Mesothelial cell of epicardium (in vitro differentiated cells): ENCODE measurements at places on chromosomes 5 and 9. TPM values are rescaled to one million over a fixed set of nuclear protein-coding genes. Genes with fewer than 3 reads are reported as not detected.

DNA sequence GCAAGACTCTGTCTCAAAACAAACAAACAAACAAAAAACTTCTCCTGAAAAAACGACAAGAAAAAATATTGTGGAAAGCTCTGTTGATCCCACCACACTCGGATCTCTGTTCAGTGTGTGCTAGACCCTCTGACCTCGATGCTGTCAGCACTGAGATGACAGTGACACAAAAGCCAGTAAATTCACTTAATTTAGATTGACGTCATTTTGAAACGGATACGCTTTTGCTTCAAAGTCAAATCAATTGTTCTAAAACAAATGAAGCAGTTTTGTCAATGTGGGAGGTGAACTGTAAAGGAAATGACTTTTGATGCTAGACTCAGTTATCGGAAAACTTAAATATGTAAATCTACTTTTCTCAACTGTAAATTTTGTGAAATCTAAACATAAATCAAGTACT, 26.6 kb downstream of the CCT5 start:
- no peak for DNase-seq

- no peak for DNase-seq
Observed at GRCh38 chr5:65742565-65743231, 20.7 kb downstream of the NLN start.

DNA sequence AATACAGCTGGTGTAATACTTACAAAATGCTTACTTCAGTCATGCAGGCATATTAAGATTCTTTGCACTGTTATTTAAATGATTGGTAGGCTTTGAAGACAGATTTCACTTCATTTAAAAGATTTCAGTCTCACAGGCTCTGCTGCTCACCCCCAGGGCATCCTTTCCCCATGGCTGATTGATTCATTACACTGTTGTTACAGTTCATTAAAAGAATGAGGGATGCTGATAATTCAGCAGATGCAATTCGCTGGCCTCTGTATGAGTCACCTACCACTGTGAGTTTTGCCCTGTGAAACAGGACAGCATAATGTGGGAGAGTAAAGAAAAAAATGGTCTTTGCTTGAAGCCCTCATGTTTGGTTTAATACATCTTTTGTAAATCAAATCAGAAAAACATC, 246.9 kb downstream of the CYLC2 start:
- no peak for DNase-seq

Gene WNK2
- 57.0 to 66.0 TPM (median 57.5 TPM) in 3 replicates for total RNA-seq

Gene NUTM2G
- 0.16 to 0.20 TPM in 2 of 3 replicates, not detected in the other for total RNA-seq

- DNase-seq: no peak
Observed at GRCh38 chr5:85249204-85249603, 864.5 kb upstream of the EDIL3 start.

GRCh38 chr5:125536582-125536981, 790.1 kb upstream of the ZNF608 start:
- no peak for DNase-seq

- DNase-seq: no peak
Observed at GRCh38 chr5:154276261-154276972, 85.9 kb downstream of the GALNT10 start.

DNA sequence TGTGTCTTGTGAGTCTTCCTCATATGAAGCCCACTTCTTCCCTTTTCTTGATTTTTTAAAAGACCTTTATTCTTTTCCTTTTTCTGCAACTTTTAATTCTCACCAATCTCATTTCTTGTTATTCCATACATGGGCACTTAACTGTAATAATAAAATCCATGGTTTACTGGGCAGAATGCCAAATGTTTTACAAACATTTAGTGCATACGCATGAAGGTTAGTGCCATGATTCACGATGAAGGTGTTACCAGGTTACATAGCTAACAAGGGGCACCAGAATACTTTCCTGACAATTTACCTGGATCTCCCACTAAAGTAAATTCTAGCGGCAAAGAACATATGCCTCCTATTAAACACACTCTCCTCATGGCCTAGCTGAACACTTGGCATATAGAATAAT, 28.5 kb downstream of the MAN2A1 start:
- DNase-seq: no peak

- DNase-seq: no peak
Observed at GRCh38 chr5:39523821-39524220, 99.0 kb upstream of the DAB2 start.

GRCh38 chr9:107612136-107612535, 122.6 kb upstream of the KLF4 start:
- no peak for DNase-seq

Gene ZFP2
- total RNA-seq: 3.8 to 4.3 TPM (median 4.0 TPM) in 3 replicates

- peak; percentile 56 for DNase-seq
Observed at GRCh38 chr9:115591584-115591984, 473.6 kb upstream of the TNC start.

- DNase-seq: no peak
Observed at GRCh38 chr9:82554381-82554780, 508.6 kb downstream of the RASEF start.

Gene GPR151
- total RNA-seq: not detected in 3 replicates

GRCh38 chr9:2621722-2622460, at the start of gene VLDLR:
Gene VLDLR (plus strand): TSS chr9:2621787. CDS start chr9:2622190, 403 bp downstream.
- peak; percentile 45 for DNase-seq

DNA sequence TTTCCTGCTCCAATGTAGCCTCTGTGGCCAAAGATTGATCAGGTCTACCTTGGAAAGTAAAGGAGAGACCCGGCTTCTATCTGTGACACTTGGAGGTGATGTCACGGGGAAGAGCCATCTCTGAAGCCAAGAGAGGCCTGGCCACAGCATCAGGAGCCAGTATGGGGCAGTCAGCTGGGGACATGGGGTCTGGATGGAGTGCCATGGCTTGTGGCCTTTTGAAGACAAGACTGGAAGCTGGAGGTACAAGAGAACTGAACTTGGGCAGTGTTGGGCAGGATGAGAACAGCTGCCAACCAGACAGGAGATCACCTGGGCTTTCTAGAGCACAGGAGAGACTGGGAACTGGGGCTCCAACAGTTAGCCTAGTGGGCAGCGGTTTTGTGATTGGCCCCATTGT, 190.7 kb downstream of the TENT4A start:
- no peak for DNase-seq

GRCh38 chr9:76598981-76599380, 140.0 kb downstream of the GCNT1 start:
- DNase-seq: no peak

Gene HAUS6
- total RNA-seq: 14.9 to 16.1 TPM (median 15.6 TPM) in 3 replicates

DNA sequence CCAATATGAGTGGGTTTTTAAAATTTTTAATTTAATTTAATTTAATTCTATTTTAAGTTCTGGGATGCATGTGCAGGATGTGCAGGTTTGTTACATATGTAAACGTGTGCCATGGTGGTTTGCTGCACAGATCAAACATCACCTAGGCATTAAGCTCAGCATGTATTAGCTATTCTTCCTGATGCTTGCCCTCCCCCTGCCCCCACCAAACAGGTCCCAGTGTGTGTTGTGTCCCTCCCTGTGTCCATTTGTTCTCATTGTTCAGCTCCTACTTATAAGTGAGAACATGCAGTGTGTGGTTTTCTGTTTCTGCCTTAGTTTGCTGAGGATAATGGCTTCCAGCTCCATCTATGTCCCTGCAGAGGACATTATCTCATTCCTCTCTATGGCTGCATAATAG, 35.0 kb upstream of the ANKRD33B start:
- no peak for DNase-seq

DNA sequence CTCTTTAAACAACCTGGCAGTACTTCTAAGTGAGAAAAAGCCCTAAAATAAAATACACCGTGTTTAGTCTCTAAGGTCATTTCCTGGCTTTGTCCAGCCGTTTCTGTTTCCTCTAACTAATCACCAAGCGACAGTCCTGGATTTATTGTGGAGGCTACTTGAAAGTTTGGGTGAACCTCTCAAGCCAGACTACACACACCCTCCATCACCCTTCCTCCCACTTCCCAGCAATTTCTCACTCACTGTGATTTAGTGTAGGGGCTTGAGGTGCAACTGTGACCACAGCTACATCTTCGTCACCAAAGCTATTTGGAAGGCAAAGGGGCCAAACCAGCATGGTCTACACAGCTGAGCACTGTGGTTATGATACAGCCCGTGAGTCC, 240.0 kb upstream of the SLC24A2 start:
- DNase-seq: no peak

GRCh38 chr5:57164124-57164523, 9.7 kb upstream of the GPBP1 start:
- DNase-seq: no peak

Gene NOTCH1
- 104 to 107 TPM (median 104 TPM) in 3 replicates for total RNA-seq

DNA sequence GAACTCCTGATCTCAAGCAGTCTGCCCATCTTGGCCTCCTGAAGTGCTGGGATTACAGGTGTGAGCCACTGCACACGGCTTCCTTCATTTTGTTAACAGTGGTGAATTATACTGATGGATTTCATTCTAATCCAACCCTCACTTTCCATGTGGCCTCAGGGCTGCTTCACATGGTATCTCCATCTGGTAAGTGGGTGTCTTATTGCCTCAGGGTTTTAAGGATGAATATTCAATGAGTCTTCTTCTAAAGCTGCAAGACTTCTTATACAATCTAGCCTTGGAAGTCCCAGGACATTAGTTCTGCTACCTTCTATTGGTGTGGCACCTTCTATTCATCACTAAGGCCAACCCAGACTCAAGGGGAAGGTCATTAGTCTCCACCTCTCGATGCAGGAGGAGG, 8.7 kb upstream of the RASEF start:
- DNase-seq: no peak

DNA sequence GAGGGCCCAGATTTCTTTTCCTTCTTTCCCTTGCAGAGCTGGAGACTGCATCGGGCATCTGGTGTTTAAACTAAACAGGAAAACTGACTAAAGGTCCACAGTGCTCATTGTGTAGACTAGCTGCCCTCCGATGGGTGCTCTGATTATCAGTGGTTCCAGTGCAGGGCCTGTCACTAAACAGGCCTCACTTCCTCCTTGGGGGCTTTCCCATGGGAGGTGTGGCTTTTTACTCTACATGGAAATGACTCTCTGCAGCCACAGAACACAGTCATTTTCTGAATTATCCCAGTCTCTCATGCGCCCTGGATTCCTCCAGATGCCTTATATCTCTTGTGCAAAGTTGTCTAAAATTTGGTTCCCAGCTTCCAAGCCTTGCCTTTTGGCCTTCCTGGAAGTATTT, 199.2 kb downstream of the TRIO start:
- no peak for DNase-seq

DNA sequence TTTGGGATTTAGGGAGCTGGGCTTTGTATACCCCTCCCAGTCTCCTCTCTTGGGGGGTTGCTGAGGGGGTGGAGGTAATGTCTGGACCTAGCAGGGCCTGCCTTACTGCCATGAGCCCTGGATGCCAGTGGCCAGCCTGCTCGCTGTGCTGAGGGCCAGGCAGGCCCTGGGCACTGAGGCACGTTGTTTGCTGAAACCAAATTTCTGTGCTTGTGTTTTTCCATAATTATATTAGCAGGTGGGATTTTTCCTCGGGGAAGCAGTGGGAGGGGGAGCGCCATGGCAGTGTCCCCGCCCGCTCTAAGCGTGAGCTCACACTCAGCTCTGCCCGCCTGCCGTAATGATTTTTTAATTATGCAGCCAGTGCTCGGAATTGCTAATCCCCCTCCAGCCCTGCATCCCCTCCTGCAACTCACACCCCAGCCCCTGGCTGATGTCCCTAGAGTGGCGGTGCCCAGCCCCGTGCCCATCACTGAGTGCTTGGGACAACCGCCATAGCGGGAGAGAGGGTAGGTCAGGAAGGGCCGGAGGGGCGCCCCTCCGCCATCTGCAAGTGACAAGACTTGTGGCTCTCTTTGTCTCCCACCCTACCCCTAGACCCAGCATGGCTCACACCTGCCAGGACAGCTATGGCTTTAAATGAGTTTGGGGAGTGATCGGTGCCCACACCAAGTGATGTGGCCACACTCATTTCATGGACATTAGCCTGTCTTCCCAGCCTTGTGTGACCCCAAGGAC, 20.9 kb downstream of the CXXC5 start:
- no peak for DNase-seq

Gene SPATA31E1
- 0.09 TPM in 1 of 3 replicates, not detected in the others for total RNA-seq

Gene MARVELD2
- 18.8 to 20.0 TPM (median 19.6 TPM) in 3 replicates for total RNA-seq

GRCh38 chr5:159330131-159330800, at the start of gene IL12B:
Gene IL12B (minus strand): TSS chr5:159330487. CDS start chr5:159326782, 3,705 bp downstream.
- no peak for DNase-seq

Gene WDR31
- total RNA-seq: 4.1 to 4.5 TPM (median 4.2 TPM) in 3 replicates

DNA sequence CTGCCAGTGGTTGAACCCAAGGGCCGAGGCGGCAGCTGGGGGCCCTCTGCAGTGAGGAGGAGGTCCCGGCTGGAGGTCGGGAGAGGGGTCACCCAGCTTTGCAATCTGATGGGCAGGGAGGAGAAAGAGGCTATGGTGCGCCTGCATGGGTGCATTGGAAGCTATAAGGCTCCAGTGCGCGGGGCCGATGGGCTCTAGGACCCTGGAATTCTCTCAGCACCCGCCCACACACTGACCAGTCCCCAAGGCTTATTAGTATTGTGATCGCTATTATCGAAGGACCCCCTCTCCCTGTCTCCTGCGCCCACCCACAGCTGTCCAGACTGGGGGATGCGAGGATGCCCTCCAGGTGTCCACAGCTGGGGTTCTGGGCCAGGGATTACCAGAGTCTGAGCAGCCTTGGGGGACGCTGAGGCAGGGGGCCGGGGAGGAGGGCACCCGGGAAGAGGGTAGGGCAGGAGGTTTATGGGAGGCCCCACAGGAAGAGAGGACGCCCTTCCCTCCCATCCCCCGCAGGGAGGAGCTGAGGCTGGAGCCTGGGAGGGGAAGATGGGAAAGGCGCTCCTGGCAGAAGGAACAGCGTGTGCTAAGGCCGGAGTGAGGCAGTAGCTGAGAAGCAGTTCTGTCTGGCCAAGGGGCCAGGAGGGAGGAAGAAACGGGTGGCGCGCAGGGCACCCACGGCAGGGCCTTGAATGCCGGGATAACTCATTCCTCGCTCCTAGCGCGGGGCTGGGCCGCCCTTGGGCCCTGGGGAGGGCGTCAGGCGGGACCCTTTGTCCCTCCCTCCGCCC, 24.2 kb downstream of the C9orf50 start:
- DNase-seq: peak; percentile 59

GRCh38 chr9:26321935-26322334, 570.7 kb downstream of the CAAP1 start:
- no peak for DNase-seq

Gene NADK2
- total RNA-seq: 39.3 to 41.7 TPM (median 40.2 TPM) in 3 replicates

Gene TBCA
- 213 to 236 TPM (median 221 TPM) in 3 replicates for total RNA-seq

DNA sequence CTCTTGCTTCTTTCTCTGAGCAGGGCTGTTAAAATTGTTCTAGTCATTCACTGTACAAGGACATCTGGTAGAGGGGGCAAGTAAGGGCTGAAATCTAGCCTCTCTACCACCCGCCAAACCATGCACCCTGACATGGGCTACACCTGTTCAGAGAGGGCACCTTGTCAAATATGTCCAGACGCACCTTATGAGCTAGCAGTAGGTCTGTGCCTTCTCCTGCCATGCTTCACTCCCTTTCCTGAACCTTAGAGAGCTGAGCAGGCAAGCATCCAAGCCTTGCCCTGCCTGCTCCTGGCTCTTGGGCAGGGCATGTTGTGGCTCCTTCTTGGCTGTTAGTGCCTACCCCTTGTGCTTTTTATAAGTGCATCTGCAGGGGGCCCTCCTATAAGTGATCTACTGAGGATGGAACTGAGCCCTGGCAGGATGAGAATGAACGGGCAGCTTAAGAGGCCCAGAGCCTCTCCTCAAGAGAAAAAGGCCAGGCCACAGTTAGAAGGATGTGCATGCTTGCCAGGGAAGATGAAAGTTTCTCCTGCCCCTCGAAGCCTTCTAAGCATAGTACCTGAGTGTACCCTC, 3.8 kb upstream of the NEUROG1 start:
- no peak for DNase-seq

Gene BAAT
- total RNA-seq: 0.07 TPM in 2 of 3 replicates, not detected in the other

- DNase-seq: no peak
Observed at GRCh38 chr5:148967783-148968182, 95.1 kb downstream of the SH3TC2 start.

- DNase-seq: no peak
Observed at GRCh38 chr5:149839761-149840160, 104.8 kb downstream of the PDE6A start.

GRCh38 chr9:107460153-107461023, 29.2 kb downstream of the KLF4 start:
- no peak for DNase-seq
